Kidney epithelial cell (primary cell): ENCODE measurements at places on chromosomes 6 and 20.

GRCh38 chr20:45426320-45427016 is 10.5 kb downstream of the PIGT start:
- DNase-seq, result no peak

DNA sequence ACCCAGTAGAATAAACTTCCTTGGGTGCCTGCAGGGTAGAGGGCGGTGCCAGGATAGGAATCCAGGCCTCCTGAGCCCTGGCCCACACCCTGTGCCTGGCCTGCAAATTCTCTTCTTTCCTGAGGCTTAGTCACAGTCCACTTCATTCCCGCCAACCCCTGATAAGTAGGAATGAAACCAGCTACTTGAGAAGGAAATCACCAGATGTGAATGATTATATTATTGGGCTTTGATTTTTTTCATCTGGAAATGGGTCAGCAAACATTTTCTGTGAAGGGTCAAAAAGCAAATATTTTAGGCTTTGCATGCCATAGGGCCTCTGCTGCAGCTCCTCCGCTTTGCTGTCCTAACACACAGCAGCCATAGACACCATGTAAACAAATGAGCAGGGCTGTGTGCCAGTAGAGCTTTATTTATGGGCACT is 50.2 kb downstream of the STK35 start:
- DNase-seq, result no peak

GRCh38 chr6:129565366-129565765 is 144.6 kb downstream of the ARHGAP18 start:
- no peak for DNase-seq

- DNase-seq, result peak; percentile 25
These were observed 403.9 kb upstream of the JARID2 start for GRCh38 chr6:14841901-14842421.

- DNase-seq, result no peak
These were observed 11.2 kb upstream of the C20orf144 start for GRCh38 chr20:33650753-33651561.

- no peak for DNase-seq
These were observed 69.1 kb upstream of the PBOV1 start for GRCh38 chr6:138287144-138287955.

- DNase-seq, result no peak
These were observed 46.8 kb upstream of the JAG1 start for GRCh38 chr20:10720565-10720964.

- DNase-seq, result no peak
These were observed 15.3 kb downstream of the TRPC4AP start for GRCh38 chr20:35077341-35077740.

DNA sequence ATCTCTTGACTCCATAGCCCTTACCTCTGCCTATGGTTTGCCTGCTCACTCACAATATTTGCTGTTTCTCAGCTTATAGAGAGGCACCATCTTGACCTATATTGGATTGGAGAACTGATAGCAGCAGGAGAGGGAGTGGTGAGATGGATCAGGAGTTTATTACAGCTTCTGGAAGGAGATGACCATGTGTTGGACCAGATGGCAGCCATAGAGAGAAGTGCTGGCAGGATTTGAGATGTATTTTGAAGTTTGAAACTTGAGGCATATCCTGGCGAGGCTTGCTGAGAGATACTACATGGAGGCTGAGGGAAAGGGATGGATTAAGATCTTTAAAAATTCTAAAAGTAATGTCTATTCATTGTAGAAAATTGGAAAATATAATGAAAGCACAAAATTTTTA is 198.0 kb upstream of the ZFP64 start:
- DNase-seq, result no peak

DNA sequence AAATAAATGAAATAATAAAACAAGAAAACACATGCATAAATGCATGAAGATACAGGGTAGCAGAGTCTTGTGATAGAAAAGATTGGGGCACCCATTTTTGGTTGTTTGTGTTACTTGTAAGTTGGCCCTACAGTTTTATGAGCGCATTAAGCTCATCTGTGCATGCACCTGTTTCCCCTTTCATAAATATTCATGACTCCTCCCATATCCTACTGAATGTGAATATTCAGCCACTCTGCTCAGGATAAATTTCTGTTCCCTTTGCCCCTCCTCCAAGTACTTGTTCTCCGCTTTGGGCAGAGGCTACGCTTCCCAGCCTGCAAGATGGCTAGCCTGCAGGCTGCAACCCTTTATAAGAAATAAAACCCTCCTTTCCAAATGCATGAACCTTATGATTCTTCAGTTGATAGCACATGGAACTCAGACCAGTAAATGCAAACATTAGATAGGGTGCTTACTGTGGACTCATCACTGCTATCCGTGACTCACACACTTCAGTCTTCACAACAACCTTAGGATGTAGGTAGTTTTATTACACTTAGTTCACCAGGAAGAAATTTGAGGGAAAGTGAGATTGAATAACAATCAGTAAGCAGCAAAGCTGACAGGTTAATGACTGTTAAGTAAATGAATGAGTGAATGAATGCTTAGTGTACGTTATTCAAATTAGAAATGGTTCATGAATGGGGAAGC is 15.0 kb downstream of the ALDH8A1 start:
- DNase-seq, result peak; percentile 61

- DNase-seq, result no peak
These were observed 41.4 kb downstream of the DTNBP1 start for GRCh38 chr6:15621203-15622044.

DNA sequence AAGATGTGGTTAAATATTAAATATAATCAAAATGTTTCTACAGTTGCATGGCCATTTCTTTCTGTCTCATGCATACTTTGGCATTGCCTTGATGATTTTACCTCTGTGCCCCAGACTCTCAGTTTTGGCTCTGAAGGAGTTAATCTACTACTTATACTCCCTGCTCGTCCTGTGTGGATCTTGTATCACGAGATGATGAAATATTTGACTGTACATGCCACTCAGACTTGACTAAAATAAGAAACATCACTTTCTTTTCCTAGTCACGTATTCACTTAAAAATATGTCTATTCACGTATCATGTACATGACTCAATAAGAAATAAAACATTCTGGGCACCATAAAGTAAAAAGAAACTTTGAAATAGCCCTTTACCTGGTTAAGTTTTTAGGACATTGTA is 397.7 kb downstream of the RFPL4B start:
- no peak for DNase-seq

GRCh38 chr20:39913274-39913673 is 775.8 kb downstream of the MAFB start:
- no peak for DNase-seq

DNA sequence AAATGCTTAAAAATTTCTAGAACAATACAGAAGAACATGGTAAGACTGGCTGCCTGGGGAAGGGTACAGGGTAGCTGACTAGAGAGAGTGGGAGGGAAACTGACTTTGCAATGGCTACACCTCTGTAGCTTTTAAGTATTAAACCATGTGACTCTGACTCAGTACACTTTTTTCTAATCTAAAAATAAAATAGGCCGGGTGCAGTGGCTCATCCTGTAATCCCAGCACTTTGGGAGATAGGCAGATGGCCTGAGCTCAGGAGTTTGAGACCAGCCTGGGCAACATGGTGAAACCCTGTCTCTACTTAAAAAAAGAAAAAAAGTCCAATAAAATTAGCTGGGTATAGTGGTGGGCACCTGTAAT is 18.5 kb downstream of the ATP9A start:
- DNase-seq, result no peak

DNA sequence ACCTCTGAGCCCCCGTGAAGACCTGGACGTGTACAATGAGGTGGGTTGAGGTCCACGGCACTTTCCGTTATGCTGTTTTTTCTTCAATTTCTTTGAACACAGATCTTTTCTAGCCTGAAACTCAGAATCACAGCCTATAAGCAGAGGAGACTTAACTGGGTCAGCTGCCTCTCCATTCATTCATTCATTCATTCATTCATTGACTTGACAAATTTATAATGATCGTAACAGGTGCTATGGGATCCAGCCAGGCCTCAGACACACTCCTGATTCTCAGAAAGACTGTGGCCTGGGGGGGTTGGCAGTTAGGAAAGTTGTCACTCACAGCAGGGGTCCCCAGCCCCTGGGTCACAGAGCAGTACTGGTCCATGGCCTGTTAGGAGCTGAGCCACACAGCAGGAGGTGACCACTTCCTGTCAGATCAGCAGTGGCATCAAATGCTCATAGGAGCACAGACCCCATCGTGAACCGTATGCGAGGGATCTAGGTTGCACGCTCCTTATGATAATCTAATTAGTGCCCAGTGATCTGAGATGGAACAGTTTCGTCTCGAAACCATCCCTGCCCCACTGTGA is 38.6 kb upstream of the IRF4 start:
- no peak for DNase-seq

DNA sequence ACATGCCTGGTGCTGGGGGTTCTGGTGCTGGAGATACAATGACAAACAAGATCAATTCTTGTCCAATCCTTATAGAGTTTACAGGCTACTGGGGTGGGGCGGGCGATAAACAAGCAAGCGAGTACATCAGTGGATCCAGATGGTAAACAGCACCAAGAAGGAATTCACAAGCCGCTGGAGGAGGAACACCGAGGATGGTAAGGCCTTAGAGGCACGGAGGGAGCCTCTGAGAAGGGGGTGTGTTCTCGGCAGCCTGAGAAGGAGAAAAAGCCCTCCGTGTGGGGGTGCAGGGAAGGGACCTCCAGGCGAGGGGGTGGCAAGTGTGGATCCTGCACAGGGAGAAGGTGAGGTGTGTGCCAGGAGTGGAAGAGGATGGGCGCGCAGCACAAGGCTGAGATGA is 276.5 kb upstream of the FOXQ1 start:
- DNase-seq, result no peak

DNA sequence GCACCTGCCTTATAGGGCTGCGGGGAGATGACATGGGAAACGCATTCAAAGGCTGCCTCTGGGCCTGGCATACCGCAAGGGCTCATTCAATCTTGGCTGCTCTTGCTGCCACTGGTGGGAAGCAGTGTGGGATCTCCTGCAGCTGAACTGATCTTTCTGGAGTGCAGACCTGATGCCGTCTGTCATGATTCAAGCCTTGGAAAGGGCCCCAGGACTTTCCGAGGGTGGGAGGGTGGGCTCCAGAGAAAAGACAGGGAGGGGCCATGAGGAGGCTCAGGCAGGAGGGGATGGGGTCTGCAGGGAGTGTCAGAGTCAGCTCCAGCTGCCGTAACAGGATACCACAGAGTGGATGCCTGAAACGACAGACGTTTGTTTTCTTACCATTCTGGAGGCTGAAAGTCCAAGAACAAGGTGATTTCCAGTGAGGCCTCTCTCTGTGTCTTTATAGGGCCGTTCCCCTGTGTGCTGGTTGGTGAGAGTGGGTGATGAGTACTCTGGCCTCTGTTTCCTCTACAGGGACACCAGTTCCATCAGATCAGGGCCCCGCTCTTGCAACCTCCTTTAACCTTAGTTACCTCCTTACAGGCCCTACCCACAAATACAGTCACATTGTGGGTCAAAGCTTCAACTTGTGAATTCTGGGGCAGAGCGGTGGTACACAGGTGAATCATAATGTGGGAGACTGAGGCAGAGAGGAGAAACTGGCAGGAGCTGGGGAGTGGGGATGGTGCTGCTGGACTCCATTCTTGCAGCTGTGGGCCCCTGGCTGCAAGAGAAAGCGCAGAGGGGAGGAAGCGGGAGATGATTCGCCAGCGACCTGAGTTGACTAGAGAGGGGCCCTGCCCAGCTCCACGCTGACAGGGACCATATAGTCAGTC is 148.4 kb downstream of the SYCP2 start:
- no peak for DNase-seq

GRCh38 chr20:17799575-17800227 is 99.9 kb downstream of the BANF2 start:
- no peak for DNase-seq

- no peak for DNase-seq
These were observed 212.5 kb downstream of the BMP7 start for GRCh38 chr20:57053793-57054552.

DNA sequence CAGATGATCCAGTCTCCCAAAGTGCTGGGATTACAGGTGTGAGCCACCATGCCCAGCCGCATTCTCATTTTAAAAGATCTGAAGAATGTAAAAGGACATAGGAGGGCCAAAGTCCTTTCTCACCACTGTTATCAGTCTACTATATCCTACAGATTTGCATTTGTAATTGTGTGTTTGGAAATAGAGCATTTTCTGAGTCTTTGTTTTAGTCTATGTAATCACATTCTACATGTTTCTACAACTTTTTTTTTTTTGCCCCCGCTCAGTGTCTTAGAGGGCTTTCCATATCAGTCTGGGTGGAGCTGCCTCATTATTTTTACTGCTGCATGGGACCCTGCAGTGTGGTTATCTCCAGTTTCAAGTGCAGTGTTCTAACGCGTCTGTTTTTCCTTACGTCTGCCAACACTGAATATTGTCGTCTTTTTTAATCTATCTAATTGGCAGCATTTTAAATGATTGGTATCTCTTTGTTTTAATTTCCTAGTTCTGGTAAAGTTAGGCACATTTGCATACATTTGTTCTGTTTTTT is 7.8 kb downstream of the CUL9 start:
- DNase-seq, result no peak

DNA sequence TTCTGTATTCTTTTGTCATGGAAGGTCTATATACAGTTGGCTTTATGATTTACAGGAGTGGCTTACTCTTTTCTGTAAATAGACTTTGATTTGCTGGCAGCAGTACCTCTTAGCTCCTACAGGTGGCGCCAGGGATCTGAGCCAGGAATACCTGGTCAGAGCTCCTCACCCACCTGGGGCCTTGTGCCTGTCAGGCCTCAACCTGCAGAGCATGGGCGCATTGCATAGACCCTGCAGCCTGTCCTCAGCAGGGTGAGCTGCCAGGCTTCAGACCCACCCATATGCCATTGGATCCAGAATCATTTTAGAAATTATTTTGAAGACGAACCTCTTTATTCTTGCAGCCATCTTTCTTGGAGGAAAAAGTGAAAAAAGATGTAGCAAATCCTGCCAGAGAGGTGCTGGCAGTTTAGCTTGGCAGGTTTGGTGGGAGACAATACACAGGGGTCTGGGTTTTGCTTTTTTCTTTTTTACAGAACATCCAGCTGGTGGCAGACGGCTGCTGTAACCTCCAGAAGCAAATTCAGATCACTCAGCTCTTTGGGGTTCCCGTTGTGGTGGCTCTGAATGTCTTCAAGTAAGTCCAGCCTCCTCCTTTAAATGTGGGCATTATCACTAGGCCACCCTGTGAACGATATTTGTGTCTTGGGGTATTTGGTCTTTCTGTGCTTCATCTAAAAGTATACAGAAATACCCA is 149.1 kb downstream of the MTHFD1L start:
- no peak for DNase-seq

- no peak for DNase-seq
These were observed 45.5 kb upstream of the HLA-E start for GRCh38 chr6:30443657-30444450.

DNA sequence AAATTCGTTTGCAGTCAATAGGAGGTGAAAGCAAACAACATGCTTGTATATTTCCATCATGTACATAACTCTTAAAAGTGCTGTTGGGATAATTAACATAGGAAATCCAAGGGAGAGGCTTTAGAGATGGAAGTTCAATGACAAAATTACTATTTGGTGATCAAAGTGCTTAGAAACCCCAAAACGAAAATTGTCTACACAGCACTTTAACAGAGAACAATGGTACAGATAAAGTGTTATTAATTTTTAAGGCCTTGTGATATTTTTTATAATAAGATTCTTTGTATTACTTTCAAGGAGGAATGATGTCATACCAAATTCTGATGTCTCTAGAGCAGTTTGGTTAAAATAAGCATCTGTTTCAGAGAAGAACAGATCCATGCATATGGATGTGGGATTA is 406.3 kb downstream of the EPHA7 start:
- DNase-seq, result no peak
